ENCODE measurements at places on chromosomes 2 and 18.

DNA sequence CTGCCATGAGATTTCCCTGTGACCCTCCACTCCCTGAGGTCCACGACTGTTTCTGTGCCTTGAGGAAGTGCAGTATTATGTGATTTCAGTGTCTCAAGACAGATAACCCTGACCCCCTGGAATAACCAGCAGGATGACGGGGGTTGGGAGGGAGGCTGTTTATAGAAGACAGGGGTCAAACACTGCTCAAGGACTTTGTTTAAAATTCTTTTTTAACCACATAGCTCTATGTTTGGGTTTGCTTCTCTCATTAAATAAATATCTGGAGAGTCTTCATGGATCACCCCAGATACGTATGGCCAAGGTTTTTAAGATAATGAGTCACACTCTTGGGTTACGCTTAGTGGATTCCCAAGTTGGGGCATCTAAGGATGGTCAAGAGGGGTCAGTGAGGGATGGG lies 523.8 kb upstream of the TNP1 start:
- DNase-seq: no peak

- no peak for DNase-seq
Observed at GRCh38 chr2:146003337-146003736, 1483.4 kb upstream of the ZEB2 start.

GRCh38 chr2:59440491-59440890 lies 1113.0 kb downstream of the BCL11A start:
- no peak for DNase-seq

DNA sequence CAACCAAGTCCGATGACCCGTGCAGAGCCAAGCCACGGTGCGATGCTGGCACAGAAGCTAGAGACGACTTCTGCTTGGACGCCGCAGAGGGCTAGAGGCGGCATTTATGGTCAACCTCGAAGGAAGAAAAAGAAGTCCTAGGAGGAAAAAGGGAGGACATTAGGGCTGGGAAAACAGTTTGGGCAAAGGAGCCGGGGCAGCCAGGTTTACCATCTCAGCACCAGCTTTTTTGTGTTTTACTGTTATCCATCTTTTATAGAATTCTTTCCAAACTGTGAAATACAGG lies 643 bp upstream of the DTNB start:
- no peak for DNase-seq

- no peak for DNase-seq
Observed at GRCh38 chr2:64214281-64215115, 70.3 kb upstream of the PELI1 start.

DNA sequence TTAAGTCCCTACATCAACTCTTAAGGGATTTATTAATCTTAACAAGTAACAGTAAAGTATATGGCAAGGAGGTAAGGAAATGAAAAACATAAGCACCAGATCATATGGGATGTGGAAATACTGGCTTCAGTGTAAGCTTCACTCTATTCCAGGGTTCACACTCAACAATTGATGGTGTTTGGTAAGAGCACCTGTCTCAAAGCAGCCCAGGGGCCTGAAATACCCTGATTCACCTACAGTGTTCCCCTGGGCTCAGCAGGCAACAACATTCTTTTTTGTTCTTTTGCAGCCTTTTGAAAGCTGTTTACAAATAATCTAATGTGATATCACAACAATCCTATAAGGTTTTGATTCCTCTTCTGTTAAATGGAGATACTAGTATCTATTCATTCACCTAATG lies 1.2 kb upstream of the MLPH start:
- DNase-seq: no peak

GRCh38 chr2:186966015-186966414 lies 117.0 kb upstream of the ZSWIM2 start:
- DNase-seq: no peak

- DNase-seq: no peak
Observed at GRCh38 chr2:7683196-7683595, 766.0 kb downstream of the RNF144A start.

- no peak for DNase-seq
Observed at GRCh38 chr2:4090668-4091630, 387.6 kb downstream of the DCDC2C start.

DNA sequence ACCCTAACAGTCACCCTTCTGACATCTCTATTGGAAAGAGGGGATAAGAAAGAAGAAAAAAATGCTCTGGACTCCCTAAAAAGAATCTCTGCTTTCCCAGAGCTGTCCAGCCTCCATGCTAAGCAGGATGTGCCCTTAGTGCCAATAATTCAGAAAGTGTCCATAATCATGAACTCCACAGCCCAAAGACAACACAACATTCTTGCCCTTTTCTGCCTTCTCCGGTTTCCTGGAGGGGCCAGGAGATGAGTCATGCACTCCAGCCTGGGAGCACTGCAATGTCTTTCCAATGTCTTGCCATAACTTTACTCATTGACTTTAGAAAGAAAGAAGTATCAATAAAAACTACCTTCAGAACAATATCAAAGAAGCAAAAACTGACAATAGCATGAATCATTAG lies 44.0 kb downstream of the KLF7 start:
- DNase-seq: no peak

DNA sequence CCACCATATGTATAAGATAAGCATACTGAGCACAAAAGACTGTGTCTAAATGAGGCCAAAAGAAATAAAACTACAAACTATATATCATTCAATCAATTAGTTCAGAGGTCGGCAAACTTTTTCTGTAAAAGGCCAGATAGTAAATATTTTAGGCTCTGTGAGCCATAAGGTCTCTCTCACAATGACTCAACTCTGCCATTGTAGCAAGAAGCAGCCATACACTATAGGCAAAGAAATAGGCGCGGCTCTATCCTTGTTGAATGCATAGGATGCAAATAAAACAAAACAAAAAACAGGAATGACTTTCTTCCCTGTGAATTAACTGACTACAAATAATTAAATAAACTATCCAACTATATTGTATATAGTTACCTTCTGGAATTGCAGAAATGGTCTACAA lies 8.6 kb upstream of the CCDC88A start:
- DNase-seq: no peak

DNA sequence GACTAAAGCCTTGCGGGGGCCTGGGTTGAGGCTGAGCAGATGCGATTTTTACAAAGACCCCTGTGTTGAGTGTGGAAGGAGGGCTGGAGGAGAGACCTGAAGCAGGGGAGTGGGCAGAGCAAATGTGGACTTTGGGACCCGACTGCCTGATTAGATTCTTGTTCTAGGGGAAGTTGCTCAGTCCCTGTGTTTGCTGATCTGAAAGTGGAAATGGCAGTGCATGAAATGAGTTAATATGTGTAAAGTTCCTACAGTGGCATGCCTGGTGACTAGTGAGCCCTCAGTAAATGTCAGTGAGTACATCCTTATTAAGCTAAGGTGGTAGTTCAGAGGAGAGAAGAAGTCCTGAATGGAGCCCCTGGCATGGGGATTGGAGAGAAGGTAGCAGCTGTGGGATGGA lies 52.3 kb downstream of the ARMC9 start:
- no peak for DNase-seq

GRCh38 chr2:120715941-120716340 lies 19.7 kb upstream of the GLI2 start:
- DNase-seq: no peak

GRCh38 chr2:104430359-104430740 lies 423.6 kb upstream of the POU3F3 start:
- no peak for DNase-seq

GRCh38 chr2:8312861-8313830 lies 368.7 kb upstream of the ID2 start:
- no peak for DNase-seq

- DNase-seq: no peak
Observed at GRCh38 chr2:160224060-160224459, 24.0 kb upstream of the ITGB6 start.

DNA sequence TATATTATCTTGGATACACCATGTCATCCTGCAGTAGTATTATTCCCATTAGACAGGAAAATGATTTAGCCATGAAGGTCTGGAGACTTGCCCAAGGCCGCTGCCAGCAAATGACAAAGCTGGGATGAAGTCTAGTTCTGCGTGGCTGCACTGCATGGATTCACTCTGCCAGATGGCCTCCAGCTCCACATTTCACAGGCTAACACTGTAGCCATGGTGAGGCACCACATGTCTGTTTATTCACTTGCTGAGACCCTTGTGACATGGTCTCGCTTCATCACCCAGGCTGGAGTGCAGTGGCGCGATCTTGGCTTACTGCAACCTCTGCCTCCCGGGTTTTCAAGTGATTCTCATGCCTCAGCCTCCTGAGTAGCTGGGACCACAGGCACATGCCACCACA lies 31.5 kb upstream of the SCG2 start:
- no peak for DNase-seq

- no peak for DNase-seq
Observed at GRCh38 chr2:48459921-48460320, 70.0 kb upstream of the STON1 start.

DNA sequence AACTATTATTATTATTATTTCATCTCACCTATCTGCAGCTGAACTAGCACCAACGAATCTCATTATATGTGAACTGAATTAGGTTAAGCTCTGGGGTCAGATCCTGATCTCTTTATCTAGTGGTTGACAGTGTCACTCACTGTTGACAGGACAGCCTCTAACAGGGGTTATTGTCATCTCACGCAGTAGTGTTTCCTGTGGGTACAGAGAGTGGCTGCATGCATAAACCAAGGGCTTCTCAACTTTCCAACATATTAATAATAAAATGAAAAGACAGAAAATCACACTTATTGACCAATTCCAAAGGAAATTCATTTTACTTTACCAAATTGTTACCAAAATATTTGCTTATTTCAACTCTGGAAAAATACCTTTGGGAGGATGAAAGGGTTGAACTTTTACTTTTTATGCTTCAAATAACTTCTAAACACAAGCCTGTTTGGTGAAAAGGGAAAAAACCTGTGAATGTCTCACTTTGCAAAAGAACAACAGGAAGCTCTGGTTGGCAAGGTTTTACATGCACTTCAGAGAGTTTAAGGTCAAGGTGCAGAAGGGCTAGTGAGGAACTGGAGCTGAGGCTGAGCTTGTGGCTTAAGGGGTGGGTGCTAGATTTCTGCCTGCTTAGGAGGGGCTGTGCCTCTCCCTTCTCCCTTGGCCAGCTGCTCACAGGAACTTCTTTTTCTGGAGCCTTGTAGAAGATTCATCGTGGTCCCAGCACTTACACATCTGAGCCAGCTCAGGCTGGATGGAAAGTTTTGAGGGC lies 72.6 kb downstream of the CTAGE1 start:
- DNase-seq: no peak

GRCh38 chr18:45106331-45106774 lies 425.7 kb downstream of the SETBP1 start:
- DNase-seq: no peak

DNA sequence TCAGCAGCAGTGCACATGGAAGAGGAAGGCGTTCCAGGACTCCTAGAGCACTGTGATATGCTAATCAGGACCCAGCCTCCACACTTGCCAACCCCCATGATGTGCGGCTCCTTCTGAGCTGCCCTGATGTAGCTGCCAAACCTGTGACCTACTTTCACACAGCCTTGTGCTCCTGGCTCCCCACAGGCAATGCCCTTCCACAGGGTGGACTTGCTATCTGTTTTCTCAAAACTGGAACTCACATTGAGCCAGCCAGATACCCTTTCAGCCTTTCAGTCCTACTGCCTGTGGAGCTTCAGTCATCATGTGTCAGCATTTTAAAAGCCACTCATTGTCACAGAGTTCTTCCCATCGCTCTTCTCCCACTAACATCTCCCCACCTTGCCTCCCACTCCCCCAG lies 181.6 kb downstream of the AFF3 start:
- DNase-seq: no peak

- no peak for DNase-seq
Observed at GRCh38 chr18:7950380-7951136, 383.4 kb downstream of the PTPRM start.

GRCh38 chr2:30446602-30447148 lies 371 bp upstream of the LCLAT1 start:
- DNase-seq: no peak

- DNase-seq: no peak
Observed at GRCh38 chr2:195413422-195413821, 243.6 kb upstream of the SLC39A10 start.

DNA sequence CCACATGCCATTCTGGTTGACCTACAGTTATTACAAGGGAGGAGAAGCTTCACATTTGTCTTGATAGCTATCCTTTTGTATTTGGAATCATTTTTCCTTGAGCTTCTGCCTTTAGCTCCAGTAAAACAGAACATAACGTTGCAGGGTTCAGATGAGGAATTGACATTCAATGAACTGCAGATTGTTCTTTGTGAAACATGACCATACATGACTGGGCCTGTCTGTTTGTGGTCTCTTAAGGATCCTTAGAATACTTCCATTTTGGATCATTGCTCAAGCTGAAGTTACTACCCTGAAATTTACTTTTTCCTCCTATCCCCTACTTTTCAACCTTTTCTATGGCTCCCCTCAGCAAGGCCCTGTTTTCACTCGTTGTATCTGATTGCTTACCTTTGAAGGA lies 1281.7 kb upstream of the CELF4 start:
- DNase-seq: no peak

DNA sequence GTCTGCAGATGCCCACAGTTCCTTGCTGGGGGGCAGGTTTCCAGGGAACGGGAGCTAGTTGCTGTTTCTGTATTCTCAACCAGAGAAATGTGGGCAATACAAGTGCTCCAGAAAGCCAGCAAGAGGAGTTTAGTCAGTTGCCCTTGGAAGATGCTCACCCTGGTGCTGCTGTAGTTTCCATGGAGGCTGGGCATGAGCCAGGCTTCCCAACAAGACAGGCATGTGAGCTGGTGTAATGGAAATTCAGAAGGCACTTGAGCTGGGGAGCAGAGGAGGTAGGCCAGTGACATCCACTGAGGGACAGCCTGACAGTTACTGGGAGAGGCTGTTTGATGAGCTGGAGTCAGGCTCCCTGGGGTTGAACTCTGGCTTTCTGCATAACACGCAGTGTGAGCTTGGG lies 7.7 kb downstream of the HK2 start:
- no peak for DNase-seq

- no peak for DNase-seq
Observed at GRCh38 chr18:13216711-13217465, 1.7 kb upstream of the LDLRAD4 start.

GRCh38 chr2:148021059-148021861 lies at the start of gene MBD5:
Gene MBD5 (plus strand): TSS chr2:148021091.
- peak; percentile 34 for DNase-seq

DNA sequence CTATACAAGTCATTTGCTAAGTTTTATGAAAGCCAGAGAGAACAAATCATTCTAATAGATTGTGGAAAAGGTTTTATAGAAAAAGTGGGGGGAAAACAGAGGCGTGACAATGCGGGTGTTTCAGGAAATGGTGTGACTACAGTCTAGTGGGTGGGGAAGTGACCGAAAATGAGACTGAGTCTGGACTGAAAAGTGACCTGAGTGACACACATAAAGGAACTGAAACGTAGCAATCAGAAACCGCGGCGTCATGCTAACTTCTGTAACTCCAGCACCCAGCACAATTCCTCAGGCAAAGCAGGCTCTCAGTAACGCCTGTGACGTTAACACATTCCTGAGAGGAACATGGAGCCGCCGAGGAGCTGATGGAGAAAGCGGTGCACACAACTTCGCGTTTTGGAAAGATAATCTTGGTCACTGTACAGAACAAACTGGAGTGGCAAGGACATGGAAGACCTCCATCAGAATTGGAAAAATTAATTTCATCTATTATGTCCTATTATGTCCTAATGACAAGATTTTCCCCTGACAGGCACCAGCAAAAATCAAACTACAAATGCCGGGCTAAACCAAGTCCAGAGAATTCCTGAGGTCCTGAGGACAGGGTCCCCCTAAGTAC lies 1.4 kb upstream of the CD226 start:
- DNase-seq: no peak

Data from activated CD4-positive, CD25-positive, alpha-beta regulatory T cell treated with anti-CD3 and anti-CD28 coated beads, Interleukin-2, amount 50 U/mL, for 16 hours (primary cell).